Activated T-cell treated with anti-CD3 and anti-CD28 coated beads for 48 hours (primary cell): ENCODE measurements at places on chromosomes 2 and 18.

- no peak for DNase-seq
These were observed 371.3 kb upstream of the HS6ST1 start for GRCh38 chr2:128689971-128690370.

DNA sequence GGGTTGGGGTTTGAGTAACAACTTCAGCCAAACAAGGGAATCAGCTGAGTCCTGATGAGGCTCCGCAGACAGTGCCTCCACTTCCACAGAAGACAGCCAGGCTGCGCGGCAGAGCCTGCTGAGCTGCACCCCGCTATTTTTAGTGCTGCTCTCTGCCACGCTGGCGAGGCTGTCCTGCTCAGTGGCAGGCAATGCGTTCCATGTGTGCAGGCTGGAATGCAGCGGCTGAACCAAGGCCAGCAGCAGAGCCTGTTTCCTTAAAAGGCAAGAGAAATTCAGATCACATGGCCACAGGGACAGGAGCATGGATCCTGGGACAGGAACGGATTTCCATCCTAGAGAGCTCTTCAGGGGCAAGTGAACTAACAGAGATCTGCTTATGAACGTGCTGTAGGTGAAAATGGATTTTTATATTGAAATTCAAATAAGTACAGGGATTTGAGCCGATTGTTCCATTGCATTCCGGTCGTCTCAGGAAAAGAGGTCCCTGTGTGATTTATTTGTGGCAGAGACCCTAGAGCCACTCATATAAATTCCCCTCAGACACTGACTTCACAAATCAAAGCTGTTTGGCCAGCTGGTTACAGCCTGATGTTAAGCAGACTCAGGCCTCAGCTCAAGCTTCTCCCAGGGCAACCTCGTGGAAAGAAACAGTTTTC lies 98.7 kb downstream of the COL6A3 start:
- DNase-seq = no peak

- DNase-seq = no peak
These were observed 4.4 kb downstream of the ANKRD29 start for GRCh38 chr18:23658285-23658684.

- DNase-seq = no peak
These were observed 52.4 kb downstream of the BCL2 start for GRCh38 chr18:63266888-63267790.

DNA sequence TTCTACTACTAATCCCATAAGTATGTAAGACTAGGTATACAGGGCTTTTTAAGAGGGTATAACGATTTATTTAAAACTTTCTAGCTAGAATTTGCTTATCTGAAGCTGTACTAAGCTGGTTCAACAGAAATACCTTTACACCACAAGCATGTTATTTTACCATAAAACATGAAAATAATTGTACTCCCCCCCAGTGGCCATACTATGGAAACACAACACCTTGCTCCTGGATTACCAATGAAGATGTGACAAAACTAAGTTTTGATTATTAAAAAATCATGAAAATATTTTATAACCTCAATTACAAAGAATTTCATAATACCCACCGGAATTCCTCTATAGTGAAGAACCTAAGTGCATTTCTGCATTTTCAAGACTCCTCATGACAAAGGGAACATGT lies 27.3 kb downstream of the LPIN2 start:
- no peak for DNase-seq

DNA sequence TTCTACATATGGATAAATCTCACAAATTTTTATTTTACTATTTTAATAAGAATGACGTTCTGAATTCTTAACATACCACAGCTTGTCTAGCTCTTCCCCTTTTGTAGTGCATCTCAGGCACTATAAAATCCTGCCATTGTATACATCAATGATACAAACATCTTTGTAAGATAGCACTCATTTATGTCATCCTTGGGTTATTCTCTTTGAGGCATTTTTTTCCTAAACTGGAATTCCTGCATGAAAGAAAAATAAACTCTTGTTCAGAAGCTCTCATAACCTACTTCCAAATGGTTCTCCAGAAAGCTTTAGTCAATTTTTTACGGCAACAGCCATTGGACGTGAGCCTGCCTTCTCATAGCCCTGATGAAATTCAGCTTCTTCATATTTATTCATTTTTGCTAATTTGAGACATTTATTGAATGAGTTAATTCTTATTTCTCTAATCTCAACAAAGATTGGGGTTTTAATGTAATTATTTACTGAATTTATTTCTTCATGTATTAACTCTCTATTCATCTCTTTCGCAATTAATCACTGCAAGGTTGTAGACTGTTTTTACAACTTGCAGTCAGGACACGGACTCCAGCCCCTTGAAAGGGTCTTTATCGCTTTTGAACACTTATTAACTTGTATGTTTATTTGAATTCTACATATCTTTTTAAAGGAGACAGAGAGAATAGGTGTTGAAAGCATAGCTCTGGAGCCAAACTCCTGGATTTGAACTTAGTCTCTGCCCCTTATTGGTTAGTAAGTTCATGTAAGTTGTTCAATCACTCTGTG lies 57.6 kb upstream of the PARD3B start:
- no peak for DNase-seq

DNA sequence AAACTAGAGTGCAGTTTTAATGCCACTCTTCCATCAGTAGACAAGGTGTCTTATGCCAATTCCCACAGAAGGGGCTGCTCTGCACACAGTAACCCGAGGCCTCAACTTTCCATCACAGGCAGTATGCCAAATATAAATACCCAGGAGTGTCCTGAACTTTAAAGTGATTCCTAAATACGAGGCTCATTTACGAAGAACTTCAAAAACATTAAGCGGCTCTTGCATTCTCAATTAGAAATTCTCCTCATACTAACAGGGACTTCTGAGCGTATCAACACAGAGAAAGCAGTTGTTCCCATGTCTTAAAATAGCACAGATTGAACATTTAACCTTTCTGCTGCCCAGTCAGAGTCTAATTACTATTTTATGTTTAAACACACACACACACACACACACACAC lies 638.6 kb downstream of the ERBB4 start:
- no peak for DNase-seq

DNA sequence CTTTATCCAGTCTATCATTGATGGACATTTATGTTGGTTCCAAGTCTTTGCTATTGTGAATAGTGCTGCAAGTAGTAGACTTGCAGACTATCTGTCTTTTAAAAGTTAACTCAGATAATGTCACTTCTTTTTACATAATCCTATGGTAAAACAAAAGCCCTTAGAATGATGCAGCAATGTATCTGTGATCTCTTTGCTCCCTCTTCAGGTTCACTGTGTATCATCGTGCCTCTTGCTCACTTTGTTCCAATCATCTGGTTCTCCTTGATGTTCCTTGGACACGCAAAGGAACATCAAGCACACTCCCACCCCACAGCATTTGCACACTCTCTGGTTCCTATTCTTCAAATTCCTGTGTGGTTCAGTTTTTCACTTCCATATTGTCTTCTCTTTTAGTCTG lies 472.5 kb upstream of the ZNF804A start:
- no peak for DNase-seq

DNA sequence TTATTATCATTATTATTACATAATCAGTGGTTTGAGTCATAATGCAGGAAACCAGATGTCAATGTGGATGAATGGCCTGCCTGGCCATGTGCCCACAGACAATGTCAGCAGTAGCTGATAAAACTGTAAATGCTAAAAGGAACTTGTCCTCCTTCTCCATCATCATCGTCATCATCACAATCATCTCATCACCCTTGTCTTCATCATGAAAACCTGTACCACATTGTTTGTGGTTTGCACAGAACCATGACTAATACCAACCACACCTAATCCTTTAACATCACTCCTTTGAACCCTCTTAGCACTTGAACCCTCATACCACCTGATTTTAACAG lies 96.0 kb downstream of the HNMT start:
- no peak for DNase-seq

- DNase-seq = no peak
These were observed 356.0 kb upstream of the KYNU start for GRCh38 chr2:142521492-142521891.

- DNase-seq = peak; percentile 67
These were observed at the start of gene KIF3C for GRCh38 chr2:25982273-25982967. Gene KIF3C (minus strand): TSS chr2:25982497. CDS start chr2:25981917, 580 bp downstream.

GRCh38 chr2:228430986-228431385 lies 249.5 kb upstream of the SPHKAP start:
- DNase-seq = no peak

- DNase-seq = peak; percentile 4
These were observed 8.6 kb downstream of the OXER1 start for GRCh38 chr2:42755191-42755880.

- no peak for DNase-seq
These were observed 22.2 kb downstream of the HK2 start for GRCh38 chr2:74856004-74856578.
